WTC11 (cell line): ENCODE measurements at places on chromosomes 2 and 18.

GRCh38 chr2:171965238-171965637 lies 34.5 kb upstream of the METAP1D start:
- no peak for DNase-seq

- no peak for DNase-seq
These were observed 103.4 kb upstream of the CDCA7 start for GRCh38 chr2:173251225-173251624.

- no peak for DNase-seq
These were observed 71.3 kb upstream of the ACKR3 start for GRCh38 chr2:236498369-236498768.

GRCh38 chr18:71707400-71707799 lies 836.7 kb downstream of the CBLN2 start:
- DNase-seq: no peak

DNA sequence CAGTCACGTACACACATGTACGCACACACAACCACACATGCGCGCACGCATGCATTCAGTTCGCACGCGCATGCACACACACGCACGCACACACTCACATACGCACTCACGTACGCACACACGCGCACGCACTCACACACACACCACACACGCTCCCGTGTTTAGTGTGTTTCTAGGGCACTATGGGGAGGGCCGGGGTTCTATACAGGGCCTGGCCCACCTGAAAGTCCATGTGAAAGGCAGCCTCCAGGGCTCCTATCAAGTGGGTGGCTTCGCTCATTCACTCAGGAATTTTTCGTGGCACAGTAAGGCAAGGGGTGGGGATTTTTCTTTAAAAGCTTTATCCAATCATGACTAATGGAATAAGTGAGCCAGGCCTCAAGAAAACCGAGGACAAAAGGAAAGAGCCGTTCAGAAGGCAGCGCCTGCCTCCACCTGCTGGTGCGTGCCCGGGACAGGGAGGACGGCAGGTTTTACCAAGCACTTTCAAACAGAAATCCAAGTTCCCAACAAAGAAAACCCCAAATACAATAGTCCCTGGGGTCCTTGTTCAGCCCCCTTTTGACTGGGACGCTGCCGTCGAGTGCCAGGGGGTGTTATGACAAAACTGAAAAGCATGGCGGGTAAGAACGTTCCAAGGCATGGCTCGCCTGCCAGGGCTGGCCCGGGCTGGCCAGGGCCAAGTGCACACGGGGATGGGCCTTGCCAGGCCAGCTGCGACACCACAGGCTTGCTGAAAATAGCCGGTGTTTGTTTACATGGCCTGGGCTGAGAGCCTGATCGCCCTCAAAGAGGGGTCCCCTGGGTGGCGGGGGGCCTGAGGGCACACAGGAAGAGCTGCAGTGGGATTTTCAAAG lies 110.0 kb downstream of the HDAC4 start:
- DNase-seq: peak; percentile 13

GRCh38 chr2:167944825-167945659 lies 302.4 kb downstream of the STK39 start:
- no peak for DNase-seq

DNA sequence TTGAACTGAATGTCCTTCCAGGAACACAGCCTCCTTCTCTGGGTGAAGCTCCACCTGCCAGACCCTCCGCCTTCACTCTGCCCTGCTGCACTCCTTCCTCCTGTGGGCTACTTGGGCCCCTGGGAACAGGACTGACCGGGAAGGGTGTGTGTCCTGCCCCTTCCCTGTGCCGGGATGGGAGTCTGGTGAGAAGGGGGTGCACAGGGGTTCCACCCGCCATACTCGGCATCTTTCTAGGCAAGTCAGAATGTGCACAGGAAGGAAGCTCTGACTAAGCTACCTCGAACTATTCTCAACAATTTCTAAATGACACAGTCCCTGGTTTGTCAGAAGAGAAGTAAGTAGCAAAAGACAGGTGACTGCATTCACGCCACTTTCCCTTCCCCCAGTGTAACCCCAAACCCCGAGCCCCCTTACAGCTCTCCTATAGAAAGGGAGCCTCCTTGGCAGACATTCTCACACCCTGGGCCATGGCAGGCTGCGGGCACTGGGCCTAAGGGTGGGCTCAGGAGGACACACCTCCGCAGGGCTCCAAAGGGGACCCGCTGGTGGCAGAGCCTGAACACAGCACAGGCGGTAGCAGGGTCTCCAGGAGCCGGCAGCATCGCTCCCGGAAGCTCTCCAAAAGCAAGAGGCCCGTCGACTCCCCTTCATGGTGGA lies 184.1 kb downstream of the HDAC4 start:
- DNase-seq: no peak

- DNase-seq: no peak
These were observed 85.6 kb upstream of the LHCGR start for GRCh38 chr2:48841126-48841525.

DNA sequence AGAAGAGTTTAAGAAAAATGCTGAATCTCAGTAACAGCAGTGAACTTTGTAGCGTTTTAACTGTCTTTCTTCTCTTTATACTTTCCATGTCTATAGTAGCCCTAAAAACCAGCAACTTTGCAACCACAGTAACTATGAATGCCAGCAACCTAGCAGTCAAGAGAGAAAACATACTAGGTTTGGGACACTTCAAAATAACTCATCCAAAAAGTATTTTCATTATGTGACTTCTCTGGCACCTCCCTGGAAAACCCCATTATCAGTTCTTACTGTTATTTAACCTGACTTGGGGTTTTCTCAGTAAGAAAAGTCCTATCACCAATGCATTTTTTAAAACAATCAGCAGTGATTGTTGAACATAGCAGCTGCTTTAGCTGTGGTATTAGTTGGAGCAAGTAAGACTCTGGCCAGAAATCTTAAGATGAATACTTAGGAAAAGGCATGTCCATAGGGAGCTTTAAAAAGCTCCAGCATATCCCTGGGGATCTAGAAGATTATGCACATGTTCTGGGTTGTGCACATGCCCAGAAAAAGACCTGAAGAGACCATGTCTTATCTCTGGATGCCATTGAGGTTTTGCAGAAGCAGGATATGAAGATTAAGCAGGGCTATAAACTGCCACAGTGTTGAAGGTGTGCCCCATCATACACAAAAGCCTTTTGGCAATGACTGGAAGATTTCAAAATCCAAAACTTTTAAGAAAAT lies 411.3 kb downstream of the CMPK2 start:
- DNase-seq: no peak

DNA sequence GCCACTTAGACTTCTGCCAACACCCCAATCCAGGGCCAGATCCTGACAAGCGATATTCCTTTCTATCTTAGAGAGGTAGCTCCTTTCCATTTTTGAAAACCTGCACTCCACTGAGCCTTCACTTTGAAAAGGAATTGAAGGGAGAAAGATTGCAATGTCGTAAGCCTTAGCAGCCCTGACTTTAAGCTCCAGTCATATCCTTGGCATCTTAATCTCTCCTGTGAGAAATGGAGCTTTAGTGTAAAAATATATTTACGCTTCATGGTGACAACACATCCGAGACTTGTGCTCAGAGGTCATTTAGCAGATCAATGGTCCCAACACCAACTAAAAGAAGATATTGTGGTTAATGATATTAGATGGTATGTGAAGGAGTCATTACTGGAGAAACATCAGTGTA lies 235.8 kb upstream of the MEX3C start:
- no peak for DNase-seq

DNA sequence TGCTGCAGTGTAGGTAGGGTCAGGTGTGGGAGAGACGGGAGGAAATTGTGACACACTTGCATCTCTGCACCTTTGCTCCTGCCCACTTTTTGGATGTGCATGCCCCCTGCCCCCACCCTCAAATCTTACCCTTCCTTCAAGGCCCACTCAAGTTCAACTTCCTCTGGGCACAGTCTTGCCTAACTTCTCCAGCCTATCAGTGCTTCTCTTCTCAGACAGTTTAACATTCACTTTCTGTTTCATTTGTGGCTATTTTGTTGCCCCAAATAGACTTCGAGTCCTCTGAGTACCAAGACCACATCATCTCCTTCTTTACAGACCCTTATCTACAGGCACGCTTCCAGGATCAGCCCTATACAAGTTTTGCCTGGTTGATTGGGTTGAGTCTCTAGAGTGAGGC lies 2.7 kb downstream of the ST8SIA5 start:
- DNase-seq: no peak

- DNase-seq: no peak
These were observed 40.0 kb upstream of the SULT1C3 start for GRCh38 chr2:108199726-108200125.

DNA sequence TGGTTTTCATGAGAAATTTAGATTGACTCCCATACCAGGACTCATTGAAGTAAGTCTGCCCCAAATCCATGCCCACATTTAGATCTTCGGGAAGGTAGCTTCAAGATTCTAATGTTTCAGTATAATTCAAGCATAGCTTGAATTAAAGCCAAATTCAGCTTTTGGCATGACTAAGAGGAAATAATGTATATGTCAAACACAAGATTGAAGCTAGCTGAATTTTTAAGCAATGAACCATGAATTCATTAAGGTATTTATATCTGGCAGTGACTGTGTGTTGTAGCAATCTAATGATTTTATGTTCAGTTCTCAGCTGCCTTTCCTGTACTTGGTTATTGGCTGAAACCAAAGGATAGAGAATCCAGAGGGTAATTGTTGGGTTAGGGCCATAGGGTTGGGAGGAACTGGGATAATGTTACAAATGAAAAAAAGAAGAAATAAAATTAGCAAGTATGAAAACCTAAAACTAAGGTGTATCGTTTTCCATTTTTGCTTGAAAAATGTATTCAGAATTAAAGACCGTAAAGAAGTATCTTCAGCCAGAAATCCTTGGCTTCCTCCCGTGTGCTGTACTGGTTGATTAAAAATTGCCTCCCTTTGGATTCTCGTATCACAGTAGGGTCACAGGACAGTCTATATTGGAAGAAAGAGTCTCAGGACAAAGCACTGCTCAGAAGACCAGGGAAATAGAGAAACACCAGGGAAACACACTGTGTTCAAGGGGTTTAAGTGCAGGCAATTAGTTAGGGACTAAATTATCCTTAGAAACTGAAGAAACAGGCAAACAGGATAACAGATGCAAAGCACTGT lies 119.0 kb upstream of the FN1 start:
- DNase-seq: no peak

DNA sequence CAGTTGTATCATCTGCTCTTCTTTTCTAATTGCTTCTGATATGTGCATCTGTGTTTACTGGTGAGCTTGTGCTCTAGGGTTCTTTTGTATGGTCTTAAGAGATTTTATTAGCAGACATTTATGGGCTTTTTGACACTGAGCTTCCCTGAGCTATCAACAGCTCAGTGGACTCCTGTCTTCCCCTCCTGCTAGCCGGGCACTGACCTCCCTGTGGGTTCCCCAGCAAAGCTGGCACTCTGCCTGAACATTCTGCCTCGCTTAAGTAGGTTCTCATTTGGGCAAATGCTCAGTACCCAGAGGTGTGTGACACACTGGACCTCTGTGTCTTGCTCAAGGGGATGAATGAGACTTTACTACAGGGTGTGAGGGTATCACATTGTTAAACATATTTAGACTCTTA lies 15.8 kb downstream of the TRAF3IP1 start:
- DNase-seq: no peak
